ENCODE measurements at places on chromosomes 6 and 20. TPM values are rescaled to one million over a fixed set of nuclear protein-coding genes. Genes with fewer than 3 reads are reported as not detected.

DNA sequence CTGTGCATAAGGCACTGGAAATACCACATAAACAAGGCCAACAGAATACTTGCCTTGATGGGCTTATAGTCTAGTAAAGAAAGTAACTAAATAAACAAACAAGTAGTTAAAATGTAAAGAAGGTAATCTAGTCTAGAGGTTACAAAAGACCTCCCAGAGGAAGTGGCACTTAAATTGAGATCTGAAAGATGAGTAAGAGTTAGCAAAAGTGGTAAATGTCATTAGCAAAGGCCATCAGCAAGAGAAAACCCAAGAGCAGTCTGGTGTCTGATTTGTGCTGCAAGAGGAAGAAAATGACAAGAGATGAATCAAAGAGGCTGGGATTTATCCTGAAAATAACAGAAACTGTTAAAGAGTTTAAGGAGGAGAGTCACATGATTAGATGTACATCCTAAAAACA lies 96.6 kb upstream of the SMLR1 start:
- DNase-seq: no peak

HEY2 gene
- 0.77 TPM for total RNA-seq

RGS17 gene
- total RNA-seq: 8.7 TPM

- no peak for DNase-seq
Measured at GRCh38 chr20:62444286-62444685, 16.9 kb upstream of the RBBP8NL start.

UST gene
- total RNA-seq: 12.1 TPM

Measured in Daoy (cell line).